ENCODE measurements at places on chromosomes 5 and 9. TPM values are rescaled to one million over a fixed set of nuclear protein-coding genes. Genes with fewer than 3 reads are reported as not detected.

SV2C gene
- not detected for total RNA-seq

POU5F2 gene
- 0.29 TPM for total RNA-seq

TYRP1 gene
- not detected for total RNA-seq

BSPRY gene
- not detected for total RNA-seq

FYB1 gene
- not detected for total RNA-seq

VAV2 gene
- total RNA-seq, result 13.0 TPM

MZB1 gene
- total RNA-seq, result not detected

JAKMIP2 gene
- 0.52 TPM for total RNA-seq

PHYKPL gene
- 17.7 TPM for total RNA-seq

SRP19 gene
- 80.4 TPM for total RNA-seq

IL4 gene
- not detected for total RNA-seq

SLC6A19 gene
- total RNA-seq, result not detected

INSL4 gene
- total RNA-seq, result not detected

AGXT2 gene
- not detected for total RNA-seq

HARS1 gene
- 103 TPM for total RNA-seq

TNFSF8 gene
- not detected for total RNA-seq

ARID3C gene
- total RNA-seq, result 0.45 TPM

ITK gene
- total RNA-seq, result not detected

LCN10 gene
- not detected for total RNA-seq

DMRT2 gene
- not detected for total RNA-seq

SLC34A3 gene
- total RNA-seq, result not detected

ASS1 gene
- 73.1 TPM for total RNA-seq
